ENCODE measurements at places on chromosomes 11 and 22.

GRCh38 chr22:25051983-25052710 is 99.6 kb downstream of the KIAA1671 start:
- no peak for DNase-seq

GRCh38 chr11:106787454-106787853 is 230.8 kb downstream of the GUCY1A2 start:
- DNase-seq, result no peak

DNA sequence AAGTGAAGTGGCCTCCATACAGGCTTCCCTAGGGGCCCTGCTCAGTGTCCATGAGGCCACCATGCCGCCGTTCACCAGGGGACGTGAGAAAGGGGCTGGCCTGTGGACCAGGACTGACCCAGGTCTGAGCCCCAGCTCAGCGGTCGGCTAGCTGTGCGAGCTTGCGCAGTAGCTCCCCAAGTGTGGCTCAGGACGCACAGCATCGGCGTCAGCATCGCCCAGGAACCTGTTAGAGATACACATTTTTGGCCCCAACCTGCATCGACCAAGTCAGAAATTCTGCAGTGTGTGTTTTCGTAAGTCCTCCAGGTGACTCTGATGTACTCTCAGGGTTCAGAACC is 429 bp downstream of the TP53AIP1 start:
- DNase-seq, result no peak

DNA sequence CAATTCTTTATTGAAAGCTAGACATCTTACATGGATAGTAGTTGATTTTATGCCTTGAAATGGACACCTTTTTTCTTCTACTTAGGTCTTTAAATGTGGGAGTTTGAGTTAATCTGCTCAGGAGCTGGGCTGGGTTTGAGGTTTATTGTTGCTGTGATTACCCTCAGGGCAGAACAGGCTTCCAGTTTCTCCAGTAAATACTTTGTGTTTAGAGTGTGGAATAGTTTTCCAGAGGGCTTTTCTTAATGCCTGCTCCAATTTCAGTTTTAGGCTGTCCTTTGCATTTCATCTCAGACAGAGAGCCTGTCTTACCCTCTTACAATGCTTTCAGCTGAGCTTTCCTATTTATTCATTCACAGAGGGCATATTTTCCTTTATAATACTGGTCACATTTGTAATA is 69.9 kb upstream of the ADORA2A start:
- DNase-seq, result no peak

DNA sequence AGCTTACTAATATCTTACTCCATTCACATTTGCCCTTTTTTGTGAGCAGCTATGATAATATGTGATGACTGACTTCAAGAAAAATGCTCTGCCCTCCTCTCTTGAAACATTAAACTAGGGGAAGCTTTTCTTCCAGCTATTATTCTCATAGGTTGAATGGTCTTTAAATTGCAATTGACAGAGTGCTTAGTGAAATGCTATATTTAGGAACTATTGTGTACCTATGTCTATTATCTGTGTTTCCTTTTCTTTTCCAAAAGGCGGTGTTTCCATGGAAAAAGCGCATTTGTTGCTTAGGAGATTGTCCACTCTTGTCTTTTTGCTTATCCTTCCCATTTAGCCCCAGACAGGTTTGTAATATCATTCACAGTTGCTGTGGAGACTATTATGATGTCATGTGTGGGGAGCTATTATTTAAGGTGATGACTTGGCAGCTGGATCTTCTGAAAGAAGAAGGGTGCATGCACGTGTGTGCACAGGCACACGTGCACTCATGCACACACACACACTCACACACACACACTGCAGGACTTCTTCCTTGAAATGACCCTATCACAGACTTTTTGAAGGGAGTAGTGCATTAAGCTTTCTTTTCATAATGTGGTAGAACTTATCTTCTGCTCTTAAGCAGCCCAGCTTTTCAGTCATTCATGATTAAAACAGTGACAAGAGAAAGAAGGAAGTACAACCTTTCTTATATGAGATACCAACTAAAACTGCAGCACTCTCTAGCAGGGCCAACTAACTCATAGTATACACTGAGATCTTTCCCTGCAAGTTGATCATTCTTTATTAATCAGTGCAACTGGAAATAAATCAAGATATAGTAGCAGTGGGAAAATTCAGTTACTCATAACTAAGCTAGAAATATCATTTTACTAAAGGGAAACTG is 340.8 kb upstream of the MTNR1B start:
- DNase-seq, result no peak

- no peak for DNase-seq
Observed at GRCh38 chr11:58787903-58788302, 56.2 kb upstream of the GLYAT start.

GRCh38 chr22:49411236-49411635 is 416.4 kb downstream of the BRD1 start:
- no peak for DNase-seq

DNA sequence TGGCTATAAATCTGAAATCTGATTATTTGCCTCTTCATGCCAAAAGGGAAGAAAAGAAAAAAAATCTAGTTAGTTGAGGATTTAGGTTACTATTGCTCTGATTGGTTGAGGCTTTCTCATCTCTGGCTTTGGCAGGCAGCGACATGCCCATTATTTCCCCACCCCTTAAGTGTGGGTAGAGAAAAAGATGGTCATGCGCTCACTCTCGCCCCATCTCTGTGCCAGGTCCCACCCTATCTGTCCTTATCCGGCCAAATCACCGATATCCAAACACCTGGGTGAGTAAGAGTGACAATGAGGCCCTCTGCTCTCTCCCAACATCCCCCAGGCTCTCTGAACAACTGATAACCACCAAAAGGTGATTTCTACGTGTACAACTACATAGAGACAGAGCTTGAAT is 31.2 kb upstream of the SNX19 start:
- no peak for DNase-seq

DNA sequence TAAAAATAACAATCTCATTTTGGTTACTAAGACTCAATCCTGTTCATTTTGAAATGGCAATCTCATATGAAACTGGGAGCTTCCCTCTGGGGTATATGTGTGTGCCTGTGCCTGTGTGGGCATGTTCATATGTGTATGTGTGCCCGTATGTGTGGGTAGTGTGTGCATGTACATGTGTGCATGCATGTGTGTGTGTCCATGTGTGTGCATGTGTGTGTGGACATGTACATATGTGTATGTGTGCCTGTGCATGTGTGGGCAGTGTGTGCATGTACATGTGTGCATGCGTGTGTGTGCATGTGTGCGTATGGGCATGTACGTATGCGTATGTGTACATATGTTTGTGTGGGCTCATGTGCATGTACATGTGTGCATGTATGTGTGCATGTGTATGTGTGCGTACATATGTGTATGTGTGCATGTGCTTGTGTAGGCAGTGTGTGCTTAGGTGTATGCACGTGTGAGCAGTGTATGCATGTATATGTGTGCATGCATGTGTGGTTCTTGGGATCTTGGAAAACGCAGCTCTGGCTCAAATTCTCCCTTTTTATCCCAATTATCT is 24.5 kb upstream of the CACNG2 start:
- no peak for DNase-seq

GRCh38 chr11:16587670-16588069 is 150.8 kb upstream of the C11orf58 start:
- DNase-seq, result no peak

DNA sequence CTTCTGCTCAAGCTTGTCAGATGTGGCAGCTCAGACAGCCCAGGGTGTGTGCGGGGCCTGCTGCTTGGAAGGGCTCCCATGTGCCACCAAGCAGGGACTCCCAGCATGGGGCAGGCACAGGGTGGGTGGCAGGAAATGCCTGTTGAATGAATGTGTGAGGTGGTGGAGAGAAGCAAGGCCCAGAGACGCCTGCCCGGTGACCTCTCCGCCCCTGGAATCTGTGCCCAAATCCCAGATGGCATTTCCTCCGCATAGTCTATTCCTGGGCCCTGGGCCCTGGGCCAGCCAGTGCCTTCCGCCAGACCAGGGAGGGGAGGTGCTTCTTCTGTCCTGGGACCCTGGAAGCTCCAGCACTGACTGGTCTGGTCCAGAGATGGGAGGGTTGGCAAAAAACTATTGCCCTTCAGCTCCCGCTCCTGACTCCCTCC is 3.7 kb downstream of the CST6 start:
- DNase-seq, result no peak

- DNase-seq, result no peak
Observed at GRCh38 chr11:124724979-124725718, 14.6 kb upstream of the NRGN start.

DNA sequence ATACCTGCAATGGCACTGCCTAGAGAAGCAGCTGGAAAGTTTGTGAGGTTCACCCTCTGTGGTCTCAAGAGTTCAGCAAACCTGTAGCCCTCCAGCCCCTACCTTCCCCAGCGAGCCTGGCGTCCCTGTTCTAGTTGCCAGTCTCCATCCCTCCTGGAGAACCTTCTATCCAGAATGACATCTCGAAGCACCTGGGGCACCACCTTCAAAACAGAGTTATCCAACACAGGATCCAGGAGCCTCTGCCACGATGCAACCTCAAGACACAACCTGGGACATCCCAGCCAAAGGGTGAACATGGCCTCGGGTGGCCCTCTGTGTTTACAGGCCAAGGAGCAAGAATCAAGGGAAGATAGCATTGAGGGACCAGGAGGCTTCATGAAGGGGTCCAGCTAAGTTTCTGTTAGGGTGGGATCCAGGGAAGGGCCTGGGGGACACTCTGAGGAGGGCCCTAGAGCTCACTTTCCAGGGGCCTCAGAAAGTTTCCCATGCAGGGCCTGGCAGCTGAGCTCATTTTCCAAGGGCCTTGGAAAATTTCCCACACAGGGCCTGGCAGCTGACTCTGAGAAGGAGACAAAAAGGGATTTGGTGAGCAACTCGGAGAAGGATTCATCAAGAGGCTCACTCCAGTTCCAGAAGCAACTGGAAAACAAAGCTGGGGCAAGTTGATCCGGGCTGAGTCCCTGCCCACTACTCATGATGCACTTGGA is 36.9 kb upstream of the SYT13 start:
- DNase-seq, result no peak

DNA sequence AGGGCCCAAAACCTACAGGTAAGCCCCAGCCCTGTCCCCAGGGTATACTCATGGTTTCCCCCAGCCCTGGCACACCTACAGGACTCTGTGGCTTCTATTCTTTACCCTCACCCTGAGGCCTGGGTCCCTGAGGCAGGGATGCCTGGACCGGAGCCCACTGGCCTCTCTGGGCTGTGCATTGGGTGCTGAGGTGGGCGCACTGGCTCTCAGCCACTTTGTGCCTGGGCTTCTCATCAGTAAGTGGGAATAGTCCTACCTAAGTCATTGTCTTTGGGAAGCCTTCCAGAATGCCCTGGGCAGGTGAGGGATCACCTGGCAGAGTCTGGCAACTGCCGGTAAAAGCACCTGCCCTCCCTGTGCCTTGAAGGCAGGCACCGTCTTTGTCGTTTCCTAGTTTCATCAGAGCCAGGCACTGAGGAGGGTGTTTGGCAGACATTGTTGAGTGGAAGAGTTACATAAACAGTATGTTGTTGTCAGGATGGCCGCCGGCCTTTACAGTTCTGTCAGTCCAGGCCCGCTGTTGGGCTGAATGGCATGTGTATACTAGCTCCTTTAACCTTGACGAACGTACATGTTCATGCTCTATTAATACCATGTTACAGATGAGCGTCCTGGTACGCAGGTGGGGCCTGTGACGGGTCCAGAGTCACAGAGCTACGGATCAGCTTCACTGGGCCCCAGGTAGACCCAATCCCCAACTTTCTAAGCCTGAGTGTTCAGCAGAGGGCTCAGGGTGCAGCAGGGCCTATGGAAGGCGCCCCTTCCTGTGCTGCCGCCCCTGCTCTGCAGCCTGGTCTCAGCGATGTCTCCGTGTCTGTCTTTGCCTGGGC is 23.0 kb downstream of the SHANK3 start:
- DNase-seq, result no peak

DNA sequence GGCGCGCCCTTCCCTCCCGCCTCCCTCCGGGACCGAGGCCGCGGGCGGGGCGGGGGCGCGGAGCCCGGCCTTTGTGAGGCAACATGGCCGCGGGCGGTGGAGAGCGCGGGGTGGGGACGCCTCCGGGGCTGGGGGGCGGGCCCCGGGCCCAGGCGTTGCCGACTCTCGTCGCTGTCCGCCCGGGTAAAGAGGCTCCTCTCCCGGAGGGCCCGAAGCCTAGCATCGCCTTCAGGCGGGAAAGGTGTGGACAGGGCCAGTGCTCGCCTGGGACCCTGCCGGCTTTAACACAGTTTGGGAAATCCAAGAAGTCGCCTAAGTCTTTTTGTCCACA is 369 bp downstream of the DGCR8 start:
- DNase-seq, result peak; percentile 65

DNA sequence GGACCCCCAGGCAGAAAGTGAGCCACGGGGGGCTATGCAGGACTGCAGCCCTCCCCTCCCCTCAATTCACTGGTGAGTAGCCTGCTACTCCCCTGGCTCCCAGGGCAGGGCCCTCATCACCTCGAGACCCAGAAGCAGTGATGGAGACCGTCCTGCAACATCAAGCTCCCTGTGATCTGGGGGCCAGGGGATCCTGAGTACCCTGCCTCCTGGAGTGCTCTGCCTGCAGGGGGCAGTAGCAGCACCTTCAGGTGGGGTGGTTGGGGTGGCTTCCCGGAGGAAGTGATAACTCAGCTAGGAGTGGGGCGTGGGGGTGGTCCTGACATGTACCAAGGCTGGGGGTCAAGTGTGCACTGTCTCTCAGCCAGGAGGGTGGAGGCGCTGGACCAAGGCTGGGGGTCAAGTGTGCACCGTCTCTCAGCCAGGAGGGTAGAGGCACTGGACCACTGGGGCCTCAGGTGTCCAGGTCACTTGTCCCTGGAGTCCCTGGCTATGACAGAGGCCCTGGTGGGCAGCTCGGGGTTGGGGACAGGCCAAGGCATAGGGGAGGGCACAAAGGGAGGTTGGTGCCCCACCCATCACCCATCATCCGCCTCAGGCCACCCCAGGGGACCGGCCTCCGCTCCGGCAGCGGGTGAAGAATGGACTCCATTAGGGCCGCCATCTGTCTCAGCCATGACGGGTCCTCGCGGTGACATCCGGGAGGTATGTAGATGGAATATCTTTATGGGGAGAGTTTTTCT is 9.4 kb downstream of the RTN4R start:
- no peak for DNase-seq

DNA sequence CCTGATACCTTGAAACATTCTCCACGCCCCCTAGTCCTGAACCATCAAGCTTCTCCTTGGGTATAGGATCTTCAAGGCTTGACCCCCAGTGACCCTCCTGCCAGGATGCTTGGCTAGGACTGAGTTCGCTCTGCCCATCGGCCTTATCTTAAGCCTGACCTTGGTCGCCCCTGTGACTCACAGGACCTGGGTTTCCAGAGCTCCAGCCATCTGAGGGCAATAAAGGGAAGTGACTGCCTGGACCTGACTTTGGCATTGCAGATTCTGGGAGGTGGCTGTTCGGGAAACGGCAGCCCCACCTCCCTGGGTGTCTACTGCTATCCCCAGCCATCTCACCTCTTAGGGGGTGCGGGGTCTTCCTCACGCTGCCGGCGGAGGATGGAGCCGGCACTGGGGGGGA is 15.4 kb downstream of the CARD10 start:
- no peak for DNase-seq

- DNase-seq, result no peak
Observed at GRCh38 chr11:60924110-60924905, at the start of gene TMEM132A. TSS of gene TMEM132A (plus strand) at chr11:60924460. CDS start at chr11:60924634, 174 bp downstream.

GRCh38 chr11:12076840-12077534 is 33.4 kb upstream of the MICAL2 start:
- no peak for DNase-seq

- no peak for DNase-seq
Observed at GRCh38 chr22:27670701-27671412, 130.7 kb downstream of the MN1 start.

All from stimulated activated naive CD4-positive, alpha-beta T cell treated with Interleukin-2 at 50 U/mL for 16 hours (primary cell).